Hippocampal formation (tissue), 2 donors: ENCODE measurements at places on chromosomes 13 and 19.

GRCh38 chr19:58227964-58228584 lies 640 bp upstream of the ZNF544 start:
- no peak for DNase-seq

- DNase-seq: no peak
Observed at GRCh38 chr13:25377244-25377962, 5.6 kb downstream of the ATP8A2 start.

DNA sequence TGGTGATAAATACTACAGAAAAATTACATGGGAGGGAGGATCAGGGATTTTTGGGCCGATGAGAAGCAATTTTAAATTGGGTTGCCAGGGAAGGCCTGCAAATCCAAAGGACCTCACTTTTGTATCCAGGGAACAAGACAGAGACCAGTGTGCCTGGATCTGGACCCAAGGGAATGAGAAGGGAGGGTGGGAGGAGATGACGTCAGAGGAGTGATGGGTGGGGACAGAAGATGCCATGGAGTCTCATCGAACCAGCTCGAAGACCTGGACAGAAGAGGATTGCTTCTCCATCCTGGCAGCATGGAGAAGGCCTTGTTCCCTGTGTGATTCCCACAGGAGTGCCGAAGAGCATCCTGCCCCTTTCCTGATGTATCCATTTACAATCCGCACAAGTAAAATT lies 68.9 kb downstream of the ITGBL1 start:
- DNase-seq: no peak

DNA sequence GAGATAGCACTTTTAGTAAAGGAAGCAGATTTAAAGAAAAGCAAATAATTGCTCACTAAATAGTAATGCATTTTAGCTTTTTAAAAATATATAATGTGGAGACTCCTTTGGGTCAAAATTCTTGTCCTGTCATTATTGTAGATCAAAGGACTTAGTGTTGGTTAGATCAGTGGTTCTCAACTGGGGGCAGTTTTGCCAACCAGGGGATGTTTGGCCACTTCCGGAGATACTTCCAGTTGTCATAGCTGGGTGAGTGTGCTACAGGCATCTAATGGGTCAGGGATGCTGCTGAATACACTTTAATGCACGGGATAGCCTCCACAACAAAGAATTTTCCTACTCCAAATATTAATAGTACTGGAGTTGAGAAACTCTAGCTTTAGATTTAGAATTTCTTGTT lies 126.8 kb downstream of the LMO7 start:
- DNase-seq: no peak
